ENCODE measurements at places on chromosomes 1 and 21. TPM values are rescaled to one million over a fixed set of nuclear protein-coding genes. Genes with fewer than 3 reads are reported as not detected.

DNA sequence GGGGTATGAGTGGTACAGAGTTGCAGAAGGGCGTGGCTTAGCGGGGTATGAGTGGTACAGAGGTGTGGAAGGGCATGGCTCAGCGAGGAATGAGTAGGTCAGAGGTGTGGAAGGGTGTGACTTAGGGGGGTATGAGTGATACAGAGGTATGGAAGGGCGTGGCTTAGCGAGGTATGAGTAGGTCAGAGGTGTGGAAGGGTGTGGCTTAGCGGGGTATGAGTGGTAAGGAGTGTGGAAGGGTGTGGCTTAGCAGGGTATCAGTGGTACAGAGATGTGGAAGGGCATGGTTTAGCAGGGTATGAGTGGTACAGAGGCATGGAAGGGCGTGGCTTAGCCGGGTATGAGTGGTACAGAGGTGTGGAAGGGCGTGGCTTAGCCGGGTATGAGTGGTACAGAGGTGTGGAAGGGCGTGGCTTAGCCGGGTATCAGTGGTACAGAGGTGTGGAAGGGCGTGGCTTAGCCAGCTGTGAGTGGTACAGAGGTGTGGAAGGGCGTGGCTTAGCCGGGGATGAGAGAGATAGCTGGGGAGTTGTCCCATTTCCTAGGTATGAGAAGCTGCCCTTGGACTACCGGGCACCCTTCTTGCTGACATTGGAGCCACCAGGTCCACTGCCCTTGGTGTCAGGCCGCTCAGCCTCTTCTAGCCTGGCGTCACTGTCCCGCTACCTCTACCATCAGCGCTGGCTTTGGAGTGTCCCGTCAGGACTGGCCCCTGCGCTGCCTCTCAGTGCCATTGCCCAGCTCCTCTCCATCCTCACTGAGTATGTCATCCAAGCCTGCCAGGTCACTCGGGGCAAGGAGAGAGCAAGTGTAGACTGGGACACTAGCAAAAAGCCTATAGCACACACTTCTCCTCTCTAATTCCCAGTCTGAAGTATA lies 29.8 kb downstream of the HYI start:
- DNase-seq, result no peak

GRCh38 chr21:41651406-41651805 lies 115.4 kb downstream of the RIPK4 start:
- DNase-seq, result peak; percentile 27

DNA sequence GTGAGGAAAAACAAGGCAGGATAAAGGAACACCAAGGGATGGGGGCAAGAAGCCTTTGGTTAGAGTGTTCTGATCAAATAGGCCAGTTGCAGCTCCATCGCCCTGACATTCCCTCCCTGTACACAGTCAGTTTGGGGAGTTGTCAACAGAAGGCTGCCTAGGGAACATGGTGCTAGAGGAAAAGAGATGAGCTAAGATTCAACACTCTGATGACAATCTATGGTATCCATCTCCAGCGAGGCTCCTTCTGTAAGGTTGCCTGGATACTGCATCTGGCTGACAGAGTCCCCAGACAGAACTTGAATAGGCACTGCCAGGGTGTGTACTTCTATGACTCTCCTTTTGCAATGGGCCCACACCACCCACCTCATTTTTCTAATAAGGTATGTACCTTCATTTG lies 11.2 kb upstream of the SLAMF9 start:
- DNase-seq, result no peak

DNA sequence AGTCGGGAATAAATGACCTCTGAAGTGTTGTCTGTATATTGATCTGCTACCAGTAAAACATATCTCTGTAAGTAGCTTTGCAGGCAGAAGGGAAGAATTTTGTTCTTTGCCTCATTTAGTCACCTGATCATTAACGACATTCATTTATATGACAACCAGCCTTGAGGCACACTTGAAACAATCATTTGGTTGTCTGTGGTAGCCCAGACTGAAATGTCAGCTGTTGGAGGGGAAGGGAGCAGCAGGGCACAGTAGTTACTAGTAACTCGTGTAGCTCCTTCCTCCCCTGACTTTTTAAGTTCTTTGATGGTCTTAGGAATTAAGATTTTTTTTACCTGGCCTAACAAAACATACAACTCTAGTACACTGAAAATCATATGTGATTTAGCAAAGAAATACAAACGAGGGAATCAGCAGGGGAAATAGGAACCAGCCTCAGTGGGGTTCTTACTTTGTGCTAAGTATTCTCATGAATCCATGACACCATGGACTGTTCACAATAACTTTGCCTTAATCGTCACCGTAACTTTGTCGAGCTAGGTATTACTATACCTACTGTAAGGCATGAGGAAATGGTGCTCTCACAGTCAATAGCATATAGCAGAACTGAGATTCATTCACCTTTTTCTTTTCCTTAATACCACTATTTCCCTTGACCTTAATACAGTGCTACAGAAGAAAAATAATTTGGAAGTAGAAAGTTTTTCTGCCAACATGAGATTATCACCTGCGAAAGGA lies 6.4 kb downstream of the IL12RB2 start:
- no peak for DNase-seq

POTED gene
- total RNA-seq, result not detected

DNA sequence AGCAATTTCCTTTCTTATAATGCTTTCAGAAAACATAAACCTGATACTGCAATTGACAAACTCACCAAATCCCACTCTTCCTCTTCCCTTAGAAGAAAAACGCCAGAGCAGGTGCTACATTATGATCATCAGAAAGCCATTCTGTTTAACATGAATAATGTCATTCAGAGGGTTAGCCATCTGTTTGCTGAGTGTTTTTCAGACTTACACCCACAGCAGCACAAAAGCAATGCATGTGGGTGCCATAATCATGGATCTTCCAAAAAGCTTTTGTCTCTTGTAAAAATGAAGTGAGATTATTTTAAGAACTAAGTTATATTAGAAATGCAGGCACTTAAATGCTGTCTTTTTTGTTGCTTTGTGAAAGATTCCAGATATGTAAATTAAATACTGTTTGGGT lies 204.6 kb upstream of the TMPRSS15 start:
- no peak for DNase-seq

DNA sequence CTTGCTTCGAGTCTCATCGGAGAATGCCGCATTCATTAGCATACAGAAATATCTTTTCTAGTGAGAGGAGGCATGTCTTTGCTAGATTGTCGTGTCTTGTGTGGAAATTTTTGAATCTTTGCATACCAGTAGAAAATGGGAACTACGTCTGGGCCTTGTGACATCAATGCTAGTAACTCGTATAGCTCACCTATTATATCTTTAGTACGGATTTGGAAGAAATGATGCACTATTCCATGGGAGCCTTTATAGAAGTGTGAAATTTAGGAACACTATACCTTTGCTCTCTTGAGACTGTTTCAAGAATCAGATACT lies 835 bp downstream of the UHMK1 start:
- DNase-seq, result no peak

DNA sequence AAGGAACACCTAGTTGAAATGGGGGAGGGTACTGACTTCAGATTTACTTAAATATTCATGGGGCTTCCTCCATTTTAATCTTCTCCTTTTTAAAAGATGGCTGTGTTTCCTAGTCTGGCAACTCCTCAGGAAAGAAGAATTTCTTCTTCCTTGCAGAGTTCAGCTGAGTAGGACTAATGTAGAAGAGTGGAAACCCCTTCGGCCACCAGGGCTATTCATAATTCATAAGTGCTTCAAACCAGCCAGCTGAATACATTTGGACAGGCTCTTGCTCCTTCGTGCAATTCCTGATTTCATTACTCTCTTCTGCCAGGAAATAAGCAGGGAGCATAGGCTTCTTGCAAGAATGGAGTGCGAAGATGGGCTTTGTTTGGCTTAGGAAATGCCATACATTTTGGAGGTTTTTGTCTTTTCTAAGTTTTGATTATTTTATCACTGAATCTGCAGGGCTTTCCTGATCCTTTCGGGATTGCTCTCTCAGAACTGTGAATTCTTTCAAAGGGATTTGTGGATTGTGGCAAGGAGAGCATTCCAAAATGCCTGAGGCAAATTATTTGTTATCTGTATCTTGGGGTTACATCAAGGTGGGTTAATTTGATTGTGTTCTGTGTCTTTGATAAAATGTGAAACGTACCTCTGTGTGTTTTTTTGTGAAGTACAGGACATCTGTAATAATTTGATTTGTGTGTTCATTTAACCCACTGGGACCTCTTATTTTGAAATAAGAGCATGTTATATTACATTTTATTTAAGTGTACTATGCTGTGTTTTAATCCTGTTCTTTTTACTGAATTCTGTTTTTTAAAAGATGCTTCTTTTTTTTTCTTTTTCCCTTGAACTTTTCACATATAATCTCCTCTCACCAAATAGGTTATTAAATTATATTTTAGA lies 179.4 kb upstream of the SGIP1 start:
- no peak for DNase-seq

DNA sequence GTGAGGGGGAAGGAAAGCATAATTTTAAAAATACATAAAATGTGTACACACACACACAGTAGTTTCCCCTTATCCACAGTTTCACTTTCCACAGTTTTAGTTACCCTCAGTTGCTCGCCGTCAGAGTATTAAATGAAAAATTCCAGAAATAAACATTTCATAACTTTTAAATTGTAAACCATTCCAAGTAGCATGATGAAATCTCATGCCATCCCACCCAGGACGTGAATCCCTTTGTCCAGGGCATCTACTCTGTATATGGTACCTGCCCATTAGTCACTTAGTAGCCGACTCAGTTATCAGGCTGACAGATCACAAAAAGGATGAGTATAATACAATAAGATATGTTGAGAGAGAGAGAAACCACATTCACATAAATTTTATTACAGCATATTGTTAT lies 36.2 kb downstream of the EPS15 start:
- no peak for DNase-seq

Measured in spleen (tissue), 13 donors.